ENCODE measurements at places on chromosomes 1 and 21.

DNA sequence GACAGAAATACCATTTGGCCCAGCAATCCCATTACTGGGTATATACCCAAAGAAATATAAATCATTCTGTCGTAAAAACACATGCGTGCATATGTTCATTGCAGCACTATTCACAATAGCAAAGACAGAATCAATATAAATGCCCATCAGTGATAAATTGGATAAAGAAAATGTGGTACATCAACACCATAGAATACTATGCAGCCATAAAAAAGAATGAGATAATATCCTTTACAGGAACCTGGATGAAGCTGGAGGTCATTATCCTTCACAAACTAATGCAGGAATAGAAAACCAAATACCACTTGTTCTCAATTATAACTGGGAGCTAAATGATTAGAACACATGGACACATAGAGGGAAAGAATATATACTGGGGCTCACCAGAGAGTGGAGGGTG, 109.6 kb upstream of the SLC35F3 start:
- no peak for DNase-seq

- DNase-seq: no peak
Measured at GRCh38 chr1:155867766-155868165, 8.4 kb downstream of the SYT11 start.

DNA sequence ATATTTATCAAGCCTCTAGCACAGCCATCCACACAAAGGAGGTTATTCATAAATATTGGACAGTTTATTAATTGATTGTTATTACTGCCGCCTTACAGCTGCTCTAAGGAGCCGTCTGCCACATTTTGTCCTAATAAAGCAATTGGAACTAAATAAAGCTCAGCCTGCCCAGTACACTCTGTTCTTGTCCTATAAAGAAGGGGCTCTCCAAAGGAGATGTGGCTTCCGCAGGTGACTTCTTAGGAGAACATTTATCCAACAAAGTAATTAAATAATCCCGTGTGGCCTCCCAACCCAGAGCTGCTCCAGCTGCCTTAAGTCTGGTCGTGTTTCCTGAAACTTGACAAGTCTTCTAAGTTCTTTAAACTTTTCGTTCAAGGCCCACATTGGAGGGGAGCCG, 497.7 kb downstream of the NPHP4 start:
- no peak for DNase-seq

- no peak for DNase-seq
Measured at GRCh38 chr1:243213045-243213787, 41.9 kb downstream of the CEP170 start.

DNA sequence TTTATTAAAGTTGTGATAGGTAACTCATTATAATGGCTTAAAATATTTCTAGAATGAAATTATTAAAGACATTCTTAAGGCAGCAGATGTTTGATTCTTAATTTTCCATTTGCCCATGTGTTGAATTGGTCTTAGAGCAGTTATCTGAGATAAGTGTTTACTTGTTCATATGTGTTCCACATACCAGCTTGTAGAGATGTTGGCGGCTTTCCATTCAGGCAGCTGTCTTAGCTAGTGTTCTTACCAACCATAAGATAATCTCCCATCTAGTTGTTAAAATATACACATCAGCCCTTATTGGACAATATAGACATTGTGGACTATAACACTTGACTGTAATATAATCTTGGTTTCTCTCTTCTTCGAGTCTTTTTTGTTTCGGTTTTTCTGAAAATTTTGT, 1372.9 kb upstream of the ADGRL2 start:
- no peak for DNase-seq

DNA sequence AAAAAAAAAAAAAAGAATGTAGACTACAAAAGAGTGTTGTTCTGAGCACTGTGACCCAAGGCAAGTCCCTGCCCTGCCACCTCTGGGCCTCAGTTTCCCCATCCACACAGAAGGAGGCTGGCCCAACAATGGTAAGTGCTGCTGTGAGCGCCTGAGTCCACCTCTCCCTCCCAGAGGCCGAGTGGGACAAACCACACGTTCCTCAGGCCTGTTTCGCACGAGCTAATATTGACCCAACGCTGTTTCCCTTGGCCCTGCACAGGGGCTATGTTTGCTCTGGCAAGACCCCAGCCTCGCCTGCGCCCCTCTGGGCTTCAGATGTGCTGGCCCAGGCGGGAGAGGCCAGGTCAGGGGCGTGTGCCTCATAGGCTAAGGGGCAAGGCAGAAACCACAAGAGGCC, 12.6 kb upstream of the LAPTM5 start:
- DNase-seq: no peak

DNA sequence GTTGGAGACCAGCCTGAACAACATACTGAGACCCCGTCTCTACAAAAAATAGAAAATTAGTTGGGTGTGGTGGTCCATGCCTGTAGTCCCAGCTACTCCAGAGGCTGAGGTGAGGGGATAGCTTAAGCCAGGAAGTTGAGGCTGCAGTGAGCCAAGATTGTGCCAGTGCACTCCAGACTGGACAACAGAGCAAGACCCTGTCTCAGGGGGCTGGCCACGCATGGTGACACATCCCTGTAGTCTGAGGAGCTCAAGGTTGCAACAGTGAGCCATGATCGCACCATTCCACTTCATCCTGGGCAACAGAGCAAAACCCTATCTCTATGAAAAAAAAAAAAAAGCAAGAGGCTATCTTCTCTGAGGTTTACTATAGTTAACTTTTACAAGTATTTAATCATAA, 12.7 kb upstream of the UBE4B start:
- no peak for DNase-seq

GRCh38 chr1:6108937-6109614, 63.4 kb downstream of the KCNAB2 start:
- peak; percentile 17 for DNase-seq

- no peak for DNase-seq
Measured at GRCh38 chr1:168372861-168373371, 92.2 kb downstream of the TBX19 start.

DNA sequence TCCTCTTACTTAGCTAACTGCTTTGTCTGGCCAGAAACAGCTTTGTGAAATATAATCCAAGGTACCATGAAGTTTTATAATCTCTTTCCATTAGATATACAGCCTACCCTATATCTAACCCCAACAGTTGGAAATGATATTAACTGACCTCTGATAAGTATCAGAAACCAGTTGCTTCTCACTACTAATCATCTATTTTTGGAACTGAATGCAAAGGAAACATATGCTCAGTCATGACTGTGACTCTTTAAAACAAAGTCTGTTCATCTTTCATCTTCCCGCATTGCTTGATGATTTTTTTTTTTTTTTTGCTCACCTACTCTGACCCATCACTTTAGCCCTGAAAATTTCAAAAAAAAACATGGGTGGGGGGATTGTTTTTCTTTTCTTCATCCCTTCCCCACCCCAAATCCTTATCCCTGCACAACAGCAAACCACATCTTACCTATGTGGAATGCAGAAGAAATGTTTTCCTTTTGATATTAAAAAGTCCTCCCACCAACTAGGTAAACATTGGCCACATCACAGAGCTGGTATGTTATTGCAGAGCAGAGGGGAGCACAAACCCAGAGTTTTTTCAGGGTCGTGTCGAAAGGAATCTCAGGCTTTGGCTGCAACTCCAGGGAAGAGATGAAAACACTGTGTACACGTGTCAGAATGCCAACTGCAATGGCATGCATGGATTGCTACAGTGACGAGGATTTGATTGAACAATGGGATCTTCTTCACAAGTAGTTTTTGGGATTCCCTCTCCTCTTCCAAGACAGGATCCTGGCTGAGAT, 137.3 kb downstream of the SLC30A10 start:
- no peak for DNase-seq

DNA sequence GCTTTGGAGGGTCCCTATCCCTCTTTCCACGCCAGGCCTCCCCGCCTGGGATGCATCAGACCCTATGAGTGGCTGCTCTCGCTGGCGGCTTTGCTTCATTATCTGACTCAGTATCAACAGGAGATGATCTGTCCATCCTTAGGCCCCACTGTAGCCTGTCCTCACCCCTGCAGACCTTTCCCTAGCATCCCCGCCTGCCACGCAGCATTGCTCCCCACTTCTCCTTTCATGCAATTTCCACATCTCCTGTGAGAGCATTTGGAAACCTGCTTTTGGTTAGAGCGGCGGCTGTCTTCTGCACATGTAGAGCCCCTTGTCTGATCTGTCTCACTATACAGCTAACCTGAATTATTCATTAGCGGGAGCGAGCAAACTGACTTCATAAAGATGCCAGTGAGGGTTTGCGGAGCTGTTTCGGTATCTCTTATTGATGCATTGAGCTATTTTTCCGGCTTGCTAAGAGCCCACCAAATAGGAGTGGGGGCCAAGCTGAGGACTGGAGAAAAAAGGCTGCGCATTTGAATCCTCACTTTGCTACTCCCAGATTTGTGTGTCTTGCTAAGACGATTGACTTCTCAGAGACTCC, 40.0 kb upstream of the ATP2B4 start:
- DNase-seq: no peak

- DNase-seq: no peak
Measured at GRCh38 chr1:184362876-184363275, 24.0 kb upstream of the C1orf21 start.

DNA sequence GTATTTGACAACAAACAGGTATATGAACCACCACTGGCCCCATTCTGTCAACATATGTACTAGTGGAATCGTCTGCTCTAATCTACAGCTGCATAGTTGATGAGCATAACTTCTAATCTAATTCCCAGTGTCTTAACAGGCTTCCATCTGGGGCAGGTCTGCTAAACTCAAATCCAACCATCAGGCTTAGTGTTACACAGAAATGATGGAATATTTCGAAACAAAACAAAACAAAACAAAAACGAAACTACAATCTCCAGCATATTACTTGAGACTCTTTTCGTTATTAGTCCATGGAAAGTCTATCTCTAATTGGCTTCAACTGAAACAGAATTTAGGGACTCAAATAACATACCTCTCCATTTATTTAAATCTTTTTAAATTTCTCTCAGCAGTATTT, 37.6 kb downstream of the DIPK1A start:
- no peak for DNase-seq

All from stimulated activated CD4-positive, alpha-beta T cell treated with anti-CD3 and anti-CD28 coated beads, Interleukin-15, amount 100 ng/mL, for 1 hour (primary cell).